Activated CD4-positive, alpha-beta T cell treated with anti-CD3 and anti-CD28 coated beads, Interleukin-10, Interleukin-2, amounts not matched to agents 100 ng/mL and 50 ng/mL, durations not matched to agents 16 hours and 8 hours (primary cell): ENCODE measurements at places on chromosomes 11 and 22.

GRCh38 chr11:122137078-122137793 is 21.2 kb upstream of the BLID start:
- DNase-seq = no peak

GRCh38 chr11:85095239-85095638 is 531.9 kb downstream of the DLG2 start:
- DNase-seq = no peak

GRCh38 chr11:59218893-59219292 is 6.2 kb upstream of the MPEG1 start:
- no peak for DNase-seq

DNA sequence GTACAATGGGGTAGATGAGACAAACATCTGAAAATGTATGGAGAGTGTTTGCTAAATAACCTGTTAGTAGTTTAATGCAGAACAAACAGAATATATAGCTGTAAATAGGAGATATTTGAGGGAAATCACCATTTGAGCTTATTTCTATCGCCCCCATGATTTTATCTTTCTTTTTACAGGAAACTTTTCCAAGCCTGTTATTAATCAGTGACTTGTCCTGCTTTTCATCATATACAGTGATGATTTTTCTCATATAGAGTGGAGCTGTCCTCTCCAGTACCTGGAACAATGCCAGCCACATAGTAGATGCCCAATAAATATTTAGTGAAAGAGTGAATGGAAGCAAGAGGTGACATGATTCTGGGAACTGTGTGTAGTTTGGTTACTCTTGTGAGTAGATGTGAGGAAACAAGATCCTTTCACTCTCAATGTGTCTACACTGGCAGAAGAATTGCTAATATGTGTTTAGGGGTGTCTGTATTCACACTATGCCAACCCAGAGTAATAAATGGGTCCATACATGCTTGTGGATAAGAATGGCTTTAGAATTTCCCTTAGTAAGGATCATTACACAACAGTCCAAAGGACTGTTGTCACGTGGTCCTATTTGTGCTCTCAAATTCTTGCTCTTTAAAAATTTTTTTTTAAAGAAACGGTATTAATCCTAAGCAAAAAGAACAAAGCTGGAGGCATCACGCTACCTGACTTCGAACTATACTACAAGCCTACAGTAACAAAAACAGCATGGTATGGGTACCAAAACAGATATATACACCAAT is 2.3 kb upstream of the PTS start:
- DNase-seq = no peak

GRCh38 chr11:72001834-72002591 is 3.3 kb downstream of the IL18BP start:
- no peak for DNase-seq

- peak; percentile 73 for DNase-seq
Observed at GRCh38 chr11:19557720-19558140, 154.9 kb upstream of the NAV2 start.
